ENCODE measurements at places on chromosomes 2 and 18.

GRCh38 chr18:23711426-23711825 lies 22.2 kb downstream of the LAMA3 start:
- DNase-seq: no peak

DNA sequence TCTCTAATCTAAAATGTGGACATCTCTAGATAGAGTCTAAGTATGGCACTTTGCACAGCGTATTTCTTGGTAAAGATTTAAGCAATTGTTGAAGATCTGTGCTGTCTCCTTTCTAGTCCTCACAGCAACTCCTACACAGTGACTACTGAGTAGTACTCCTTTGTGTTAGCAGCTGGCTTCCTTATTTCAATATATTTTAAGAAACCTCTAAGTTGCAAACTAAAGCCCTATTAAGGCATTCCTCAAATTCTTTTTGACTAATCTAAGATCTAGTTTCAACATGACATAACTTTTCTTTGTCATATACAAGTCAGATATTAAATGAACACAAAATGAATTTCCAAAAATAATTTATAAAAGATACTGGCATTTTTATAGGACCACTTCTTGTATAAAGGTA lies 121.8 kb upstream of the DNAJC10 start:
- DNase-seq: no peak

DNA sequence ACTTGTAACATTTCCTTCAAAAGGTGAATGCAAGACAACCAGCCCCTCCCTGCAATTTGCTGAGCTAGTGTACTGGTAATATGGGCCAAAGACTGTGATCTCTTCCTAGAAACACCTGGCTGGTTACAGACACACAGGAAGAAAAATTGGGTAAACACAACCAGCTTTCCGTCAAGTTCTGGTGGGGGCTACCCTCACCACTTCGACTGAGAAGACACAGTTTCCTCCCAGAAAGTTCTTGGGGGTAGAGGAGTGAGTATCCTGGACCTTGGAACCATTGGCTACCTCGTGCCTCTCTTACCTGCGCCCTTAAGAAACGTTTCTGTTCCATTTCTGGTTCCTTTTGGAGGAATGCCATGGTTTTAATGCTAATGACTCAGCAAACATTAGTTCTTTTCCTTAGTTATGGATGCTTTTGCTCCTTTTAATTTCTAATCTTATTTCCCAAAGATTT lies 120.9 kb upstream of the DLX2 start:
- no peak for DNase-seq

- no peak for DNase-seq
Measured at GRCh38 chr2:157726946-157727345, 98.3 kb upstream of the ACVR1C start.

GRCh38 chr2:72745679-72746368 lies 80.0 kb downstream of the EXOC6B start:
- DNase-seq: peak; percentile 41

DNA sequence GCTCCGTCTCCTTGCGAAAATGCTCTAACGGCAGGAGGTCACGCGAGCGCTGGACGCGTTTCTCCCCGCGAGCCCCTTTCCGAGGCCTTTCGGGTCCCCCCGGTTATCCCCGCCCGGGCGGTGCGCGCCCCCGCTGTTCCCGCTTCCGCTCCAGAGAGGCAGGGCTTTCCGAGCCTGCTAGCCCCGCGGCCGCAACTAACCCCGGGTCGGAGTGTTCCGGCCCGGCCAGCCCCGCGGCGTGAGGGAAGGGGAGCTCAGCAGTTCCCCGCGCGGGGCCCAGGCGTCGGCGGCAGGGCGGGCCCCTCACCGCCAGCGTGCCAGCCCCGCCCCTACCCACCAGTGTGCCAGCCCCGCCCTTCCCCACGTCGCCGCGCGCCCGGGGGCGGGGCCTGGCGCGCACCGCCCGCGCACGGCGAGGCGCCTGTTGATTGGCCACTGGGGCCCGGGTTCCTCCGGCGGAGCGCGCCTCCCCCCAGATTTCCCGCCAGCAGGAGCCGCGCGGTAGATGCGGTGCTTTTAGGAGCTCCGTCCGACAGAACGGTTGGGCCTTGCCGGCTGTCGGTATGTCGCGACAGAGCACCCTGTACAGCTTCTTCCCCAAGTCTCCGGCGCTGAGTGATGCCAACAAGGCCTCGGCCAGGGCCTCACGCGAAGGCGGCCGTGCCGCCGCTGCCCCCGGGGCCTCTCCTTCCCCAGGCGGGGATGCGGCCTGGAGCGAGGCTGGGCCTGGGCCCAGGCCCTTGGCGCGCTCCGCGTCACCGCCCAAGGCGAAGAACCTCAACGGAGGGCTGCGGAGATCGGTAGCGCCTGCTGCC lies at the start of gene MSH6:
MSH6 (plus strand) TSS at position 475 of the 815 bp plus-strand sequence; CDS start at position 564, 89 bp downstream.
- peak; percentile 62 for DNase-seq

DNA sequence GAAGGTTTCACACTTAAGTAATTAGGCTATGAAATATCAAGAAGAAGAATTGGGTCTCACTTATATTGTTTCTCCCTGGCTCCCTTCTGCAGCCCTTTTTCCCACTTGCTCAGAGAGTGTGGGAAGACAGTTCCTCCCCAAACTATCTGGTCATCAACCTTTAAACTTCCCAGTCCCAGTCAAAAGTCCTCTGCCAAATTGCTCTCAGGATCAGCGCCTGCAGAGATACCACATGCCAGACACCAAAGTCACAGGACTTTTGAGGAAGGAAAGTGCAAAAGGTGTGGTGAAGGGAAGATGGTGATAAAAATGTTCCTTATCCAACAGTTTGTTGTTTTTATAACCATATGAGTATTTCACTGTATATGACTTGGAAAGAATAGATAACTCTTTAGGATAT lies 51.3 kb downstream of the DLGAP1 start:
- no peak for DNase-seq

DNA sequence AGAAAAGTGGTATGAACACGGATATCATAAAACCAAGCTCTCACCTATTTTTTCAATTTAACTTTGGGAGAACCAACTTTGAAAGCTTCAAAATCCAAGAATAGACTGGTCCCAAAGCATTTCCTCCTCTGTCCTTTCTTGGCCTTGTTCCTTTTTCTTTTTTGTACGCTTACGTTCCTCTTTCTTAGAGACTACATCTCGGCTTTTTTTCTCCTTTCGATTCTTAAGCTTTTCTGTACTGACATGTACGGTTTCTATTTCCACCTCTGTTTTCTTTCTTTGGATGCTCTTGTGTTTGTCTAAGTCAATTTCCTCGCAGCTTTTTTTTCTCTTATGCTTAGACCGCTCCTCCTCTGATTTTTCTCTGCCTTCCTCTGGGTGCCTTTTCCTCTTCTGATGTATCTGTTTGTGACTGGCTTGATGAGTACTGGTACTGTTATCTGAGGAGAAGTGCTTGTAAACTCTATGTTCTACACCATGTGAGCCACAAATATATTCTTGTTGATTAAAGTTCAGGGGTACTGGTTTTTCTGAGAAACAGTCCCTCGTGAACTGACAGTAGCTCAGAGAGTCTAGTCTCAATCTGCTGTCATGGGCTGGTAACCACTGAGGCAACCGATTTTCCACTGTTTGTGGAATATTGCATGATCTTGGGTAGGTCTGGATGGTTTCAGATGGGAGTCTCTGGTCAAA lies 11.5 kb upstream of the RNU2-63P start:
- DNase-seq: no peak

GRCh38 chr2:213766465-213766901 lies 482.2 kb downstream of the SPAG16 start:
- DNase-seq: no peak

DNA sequence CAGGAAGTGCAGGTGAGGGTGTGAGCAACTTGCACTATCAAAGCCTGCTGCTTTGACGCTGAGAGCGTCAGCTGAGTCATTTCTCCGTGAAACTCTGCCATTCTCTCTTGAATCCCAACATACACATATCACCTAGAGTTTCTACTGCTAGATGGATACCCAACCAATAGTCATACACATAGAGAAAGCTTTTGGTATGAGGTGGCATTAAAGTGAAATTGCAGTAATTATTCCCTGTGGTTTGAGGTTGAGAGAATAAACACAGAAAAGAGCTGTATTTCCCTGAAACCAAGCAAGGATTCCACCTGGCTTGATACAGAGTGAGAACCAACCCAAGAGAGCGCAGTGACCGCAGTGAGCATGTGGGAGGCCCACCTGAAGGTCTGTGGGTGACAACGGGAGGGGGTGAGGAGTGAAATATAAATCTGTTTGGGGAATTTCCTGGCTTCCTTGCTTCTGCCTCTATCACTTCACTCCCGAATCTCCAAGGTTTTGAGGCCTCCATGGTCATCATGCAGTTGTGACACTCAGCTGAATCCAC lies 28.8 kb upstream of the TMEM18 start:
- DNase-seq: no peak

- no peak for DNase-seq
Measured at GRCh38 chr2:133252780-133253355, 315.4 kb downstream of the NCKAP5 start.

- no peak for DNase-seq
Measured at GRCh38 chr2:105856581-105856980, 111.9 kb downstream of the NCK2 start.

- DNase-seq: no peak
Measured at GRCh38 chr18:30491815-30492551, 550.6 kb downstream of the DSC3 start.

DNA sequence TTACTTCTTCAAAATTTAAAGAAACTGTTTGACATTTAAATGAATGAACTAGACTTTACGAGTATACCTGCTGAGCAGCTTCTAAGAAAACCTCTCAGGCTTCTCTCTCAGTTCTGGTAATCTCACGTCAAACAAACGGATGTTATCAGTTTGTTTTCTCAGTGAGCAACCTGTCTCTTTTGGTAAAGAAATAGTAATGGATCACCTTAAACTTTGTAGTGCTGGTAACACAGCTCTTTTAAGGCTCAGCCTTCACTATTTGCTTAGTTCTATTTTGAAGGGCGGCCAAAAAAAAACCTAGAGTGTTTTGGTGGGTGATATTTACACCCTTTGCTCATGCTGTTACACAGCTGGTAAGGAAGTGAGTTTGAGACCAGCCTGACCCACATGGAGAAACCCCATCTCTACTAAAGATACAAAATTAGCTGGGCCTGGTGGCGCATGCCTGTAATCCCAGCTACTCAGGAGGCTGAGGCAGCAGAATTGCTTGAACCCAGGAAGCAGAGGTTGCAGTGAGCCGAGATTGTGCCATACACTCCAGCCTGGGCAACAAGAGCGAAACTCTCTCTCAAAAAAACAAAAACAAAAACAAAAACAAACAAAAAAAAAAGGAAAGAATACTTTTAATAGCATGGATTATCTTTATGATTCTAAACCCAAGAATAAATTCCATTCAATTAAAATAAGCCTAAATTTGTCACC lies 15.9 kb downstream of the FN1 start:
- no peak for DNase-seq

DNA sequence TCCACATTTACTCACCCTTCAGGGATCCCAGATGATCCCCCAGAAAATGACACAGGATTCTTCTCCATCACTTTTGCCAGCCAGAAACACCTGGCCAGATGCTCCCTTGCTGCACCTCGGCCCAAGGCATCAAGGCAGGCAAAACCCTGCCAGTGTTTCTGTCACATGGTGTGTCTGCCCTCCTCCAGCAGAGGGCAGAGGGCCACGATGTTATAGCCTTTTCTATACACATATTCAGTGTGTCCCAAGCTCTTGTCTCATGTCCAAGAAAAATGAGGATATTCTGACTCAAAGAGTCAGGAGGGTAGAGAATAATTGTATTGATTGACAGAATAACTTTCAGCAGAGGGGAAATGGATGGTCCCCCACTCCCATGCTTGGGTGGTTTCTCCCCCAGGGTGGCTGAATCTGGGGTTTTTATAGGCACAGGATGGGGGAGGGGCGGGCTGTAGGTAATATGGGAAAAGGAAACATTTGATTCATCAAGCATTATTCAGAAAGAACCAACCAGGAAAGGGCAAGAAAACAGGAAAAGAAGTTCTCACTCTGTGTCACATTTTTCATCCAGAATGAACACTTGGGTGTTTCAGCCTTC lies 933.9 kb downstream of the TRIB2 start:
- no peak for DNase-seq

DNA sequence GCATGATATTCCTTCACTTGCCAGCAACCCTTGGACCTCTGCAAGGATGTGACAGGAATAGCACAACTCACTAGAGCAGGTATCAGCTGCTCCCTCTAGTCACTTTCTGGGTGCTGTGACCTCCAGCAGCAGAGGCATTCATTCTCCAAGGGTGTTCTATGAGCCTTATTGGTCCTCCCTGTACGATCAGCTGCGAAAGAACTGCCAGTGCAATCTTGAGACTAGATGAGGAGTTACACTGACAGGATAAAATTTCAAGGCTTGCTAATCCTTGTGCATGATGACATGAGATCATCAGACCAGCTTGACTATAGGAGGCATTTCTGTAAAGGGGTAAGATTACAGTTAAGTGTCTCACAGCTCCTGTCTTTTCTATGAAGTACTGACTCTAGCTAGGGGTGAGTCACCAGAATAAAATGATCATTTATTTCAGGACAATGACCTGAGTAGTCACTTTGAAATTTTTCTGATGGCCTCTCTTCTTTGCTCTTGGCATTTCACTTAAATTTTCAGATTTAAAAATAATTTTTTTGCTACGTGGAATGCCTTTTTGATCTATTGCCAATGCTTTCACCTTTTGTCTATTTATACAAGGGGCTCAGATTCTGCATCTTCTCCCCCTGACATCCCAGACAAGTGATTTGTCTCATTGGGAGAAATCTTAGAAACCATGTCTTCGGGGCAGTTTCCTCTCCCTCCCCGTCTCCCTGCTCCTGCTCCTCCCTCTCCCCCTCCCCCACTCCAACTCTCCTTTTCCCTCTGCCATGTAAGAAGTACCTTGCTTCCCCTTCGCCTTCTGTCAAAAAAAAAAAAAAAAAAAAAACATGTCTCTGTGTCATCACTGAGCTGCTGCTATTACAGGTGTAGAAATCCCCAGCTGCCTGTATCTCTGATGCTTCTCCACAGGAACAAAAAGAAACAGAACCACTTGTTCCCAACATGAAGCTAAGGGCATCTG lies 49.2 kb upstream of the FRZB start:
- DNase-seq: peak; percentile 55

DNA sequence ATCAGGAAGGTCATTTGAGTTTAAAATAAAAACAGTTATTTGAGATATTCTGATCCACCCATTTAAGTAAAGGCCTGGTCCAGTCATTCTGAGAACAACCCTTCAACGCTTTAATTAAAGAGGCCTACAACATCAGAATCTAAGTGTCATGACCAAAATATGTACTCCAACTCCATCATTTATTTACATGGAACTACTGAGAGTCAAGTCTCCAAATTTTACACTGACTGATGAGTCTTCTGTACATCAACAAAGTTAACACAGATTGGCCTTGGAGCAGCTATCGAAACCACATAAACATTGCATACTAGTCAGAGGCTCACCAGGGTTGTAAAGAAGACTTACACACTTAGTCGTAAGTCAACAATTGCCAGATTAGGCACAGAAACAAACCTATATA lies 37.1 kb downstream of the PIEZO2 start:
- DNase-seq: no peak

- DNase-seq: no peak
Measured at GRCh38 chr2:215866606-215867005, 146.7 kb downstream of the MREG start.
